ENCODE measurements at places on chromosomes 13 and 19. TPM values are rescaled to one million over a fixed set of nuclear protein-coding genes. Genes with fewer than 3 reads are reported as not detected.

DNA sequence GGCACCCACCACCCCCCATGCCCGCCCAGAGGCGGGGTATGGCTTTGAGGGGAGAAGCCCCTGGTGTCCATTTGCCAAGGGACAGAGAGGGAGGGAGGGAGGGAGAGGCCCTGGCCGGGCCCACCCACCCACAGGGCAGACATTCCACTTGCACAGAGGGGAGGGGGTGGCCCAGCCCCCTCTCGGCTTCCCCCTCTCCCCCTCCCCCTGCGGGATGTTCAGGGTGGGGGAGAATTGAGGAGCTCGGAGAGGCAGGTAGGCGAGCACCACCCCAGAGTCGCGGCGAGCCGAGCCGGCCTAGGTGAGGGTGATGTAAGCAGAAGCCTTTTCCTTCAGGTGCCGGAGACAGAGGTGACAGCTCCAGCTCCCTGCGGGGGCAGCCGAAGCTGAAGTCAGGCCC lies 12.3 kb downstream of the DPF1 start:
- DNase-seq = no peak

DNA sequence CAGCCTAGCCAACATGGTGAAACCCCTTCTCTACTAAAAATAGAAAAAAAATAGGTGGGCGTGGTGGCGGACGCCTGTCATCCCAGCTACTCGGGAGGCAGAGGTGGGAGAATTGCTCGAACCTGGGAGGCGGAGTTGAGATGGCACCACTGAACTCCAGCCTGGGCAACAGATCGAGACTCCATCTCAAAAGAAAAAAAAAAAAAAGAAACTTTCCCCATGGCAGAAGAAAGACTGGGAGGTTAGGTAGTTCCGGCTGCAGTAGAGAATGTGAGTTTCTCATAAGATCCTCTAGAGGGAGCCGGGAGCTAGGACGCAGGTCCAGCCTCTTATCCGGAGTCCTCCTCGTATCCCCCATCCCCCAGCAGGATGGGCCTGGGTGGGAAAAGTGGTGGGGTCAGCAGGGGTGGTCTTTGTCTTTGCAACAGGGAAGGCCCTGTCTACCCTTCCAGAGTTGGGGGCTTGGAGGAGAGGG lies 13.2 kb upstream of the CREB3L3 start:
- peak; percentile 56 for DNase-seq

DNA sequence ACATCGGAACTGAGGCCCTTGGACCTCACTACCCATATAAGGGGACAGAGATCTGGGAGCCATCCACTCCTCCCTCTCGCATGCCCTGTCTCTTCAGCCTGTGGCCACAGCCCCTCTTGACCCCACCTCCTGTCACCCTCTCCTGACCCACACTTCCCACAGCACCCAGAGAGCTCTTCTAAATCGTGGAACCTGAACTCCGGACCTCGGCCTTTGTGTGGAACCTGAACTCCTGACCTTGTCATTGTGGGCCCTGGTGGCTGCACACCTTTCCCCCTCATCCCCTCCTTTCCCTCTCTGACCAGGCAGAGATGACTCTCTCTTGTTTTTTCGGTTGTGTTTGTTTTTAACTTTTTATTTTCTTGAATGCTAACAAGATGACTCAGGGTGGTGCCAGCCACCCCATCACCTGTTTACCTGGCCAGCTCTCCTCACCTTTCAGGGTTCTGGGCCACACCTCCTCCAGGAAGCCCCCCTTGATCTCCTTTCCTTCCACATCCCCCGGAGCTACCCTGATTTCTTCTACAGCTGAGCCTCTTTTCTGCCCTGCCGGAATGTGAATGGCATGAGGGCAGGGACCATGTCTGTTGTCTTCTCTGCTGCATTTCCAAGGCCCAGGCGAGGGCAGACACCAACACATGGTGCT lies 5.1 kb downstream of the MRPL4 start:
- no peak for DNase-seq

GRCh38 chr13:84903391-84903790 lies 895.8 kb downstream of the SLITRK6 start:
- no peak for DNase-seq

GRCh38 chr13:52109116-52109670 lies 19.7 kb downstream of the NEK5 start:
- DNase-seq = no peak

DNA sequence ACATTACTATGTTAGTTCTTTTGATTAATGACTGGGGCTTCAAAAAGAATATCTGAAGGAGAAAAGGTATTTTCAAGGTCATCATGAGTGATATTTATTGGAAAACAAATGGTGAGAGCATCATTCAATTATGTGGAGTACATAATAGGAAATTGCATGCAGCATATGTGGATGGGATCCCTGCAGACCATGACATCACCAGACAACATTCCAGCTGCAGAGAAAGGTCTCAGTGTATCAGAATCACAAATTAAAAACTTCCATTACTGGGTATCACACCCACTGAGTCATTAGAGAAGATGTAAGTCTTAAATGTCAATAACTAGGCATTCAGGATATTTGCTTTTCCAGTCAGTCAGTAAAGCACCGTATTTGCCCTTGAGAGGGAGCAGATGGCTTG lies 574.4 kb upstream of the SLC10A2 start:
- no peak for DNase-seq

LGALS7B gene
- not detected for total RNA-seq

SIGLEC12 gene
- 0.48 TPM for total RNA-seq
